ENCODE measurements at places on chromosomes 1 and 21. TPM values are rescaled to one million over a fixed set of nuclear protein-coding genes. Genes with fewer than 3 reads are reported as not detected.

- DNase-seq = no peak
These were observed 74.8 kb upstream of the LRRN2 start for GRCh38 chr1:204760350-204760749.

- no peak for DNase-seq
These were observed 5.3 kb upstream of the GPR88 start for GRCh38 chr1:100532645-100533044.

- no peak for DNase-seq
These were observed 40.3 kb downstream of the PRRX1 start for GRCh38 chr1:170704256-170704655.

Gene LPAR3
- total RNA-seq = 18.7 TPM

DNA sequence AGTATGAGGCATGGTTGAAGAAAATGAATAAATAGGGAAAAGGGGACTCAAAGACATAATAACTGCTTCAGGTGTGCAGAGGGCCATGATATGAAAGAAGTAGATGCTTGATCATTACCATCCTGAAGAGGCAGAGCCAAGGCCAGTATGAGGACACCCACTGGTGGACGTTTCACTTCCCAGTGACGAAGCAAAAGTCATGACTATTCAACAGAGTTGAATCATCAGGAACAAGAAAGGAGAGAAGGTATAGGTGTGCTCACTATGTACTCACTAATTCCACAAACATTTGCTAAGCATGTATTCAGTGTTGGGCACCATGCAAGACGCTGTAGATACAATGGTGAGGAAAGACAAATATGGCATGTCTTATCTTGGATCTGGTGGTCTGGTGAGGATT lies 319.2 kb upstream of the RUNX1 start:
- no peak for DNase-seq

DNA sequence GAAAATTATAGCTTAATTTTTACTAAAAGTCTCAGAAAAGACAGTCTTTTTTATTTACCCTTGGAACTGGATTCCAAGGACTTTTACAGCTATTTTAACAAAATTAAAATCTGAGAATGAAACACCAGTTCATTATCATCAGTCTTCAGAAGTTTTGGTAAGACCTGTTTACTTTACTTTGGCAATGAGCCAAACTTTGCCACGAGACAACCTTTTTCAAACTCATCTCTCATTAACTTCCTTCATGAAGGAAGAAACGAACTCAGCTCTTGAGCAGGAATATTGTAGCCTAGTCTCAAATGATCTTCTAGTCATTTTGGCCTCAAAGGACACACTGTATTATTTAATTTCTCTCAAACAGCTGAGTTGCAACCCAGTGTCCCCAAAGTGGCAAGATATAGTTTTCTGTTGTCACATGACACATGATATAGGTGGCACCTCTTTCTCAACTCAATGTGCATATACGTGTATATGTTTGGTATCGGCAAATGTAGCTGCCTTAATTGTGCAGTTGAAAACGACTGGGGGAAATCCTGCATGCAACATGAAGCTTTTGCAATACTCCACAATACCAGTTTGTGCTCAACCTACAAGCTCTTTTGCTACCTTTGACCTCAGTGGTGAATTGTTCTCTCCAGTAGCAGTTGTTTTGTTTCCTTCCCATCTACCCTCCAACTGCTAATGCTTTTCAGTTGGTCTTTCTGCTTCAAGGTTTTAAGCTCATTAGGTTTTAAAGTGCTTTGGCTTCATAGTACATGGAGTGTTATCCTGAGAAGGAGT lies 8.4 kb upstream of the GNG4 start:
- no peak for DNase-seq

Gene PTPRF
- total RNA-seq = 139 TPM

DNA sequence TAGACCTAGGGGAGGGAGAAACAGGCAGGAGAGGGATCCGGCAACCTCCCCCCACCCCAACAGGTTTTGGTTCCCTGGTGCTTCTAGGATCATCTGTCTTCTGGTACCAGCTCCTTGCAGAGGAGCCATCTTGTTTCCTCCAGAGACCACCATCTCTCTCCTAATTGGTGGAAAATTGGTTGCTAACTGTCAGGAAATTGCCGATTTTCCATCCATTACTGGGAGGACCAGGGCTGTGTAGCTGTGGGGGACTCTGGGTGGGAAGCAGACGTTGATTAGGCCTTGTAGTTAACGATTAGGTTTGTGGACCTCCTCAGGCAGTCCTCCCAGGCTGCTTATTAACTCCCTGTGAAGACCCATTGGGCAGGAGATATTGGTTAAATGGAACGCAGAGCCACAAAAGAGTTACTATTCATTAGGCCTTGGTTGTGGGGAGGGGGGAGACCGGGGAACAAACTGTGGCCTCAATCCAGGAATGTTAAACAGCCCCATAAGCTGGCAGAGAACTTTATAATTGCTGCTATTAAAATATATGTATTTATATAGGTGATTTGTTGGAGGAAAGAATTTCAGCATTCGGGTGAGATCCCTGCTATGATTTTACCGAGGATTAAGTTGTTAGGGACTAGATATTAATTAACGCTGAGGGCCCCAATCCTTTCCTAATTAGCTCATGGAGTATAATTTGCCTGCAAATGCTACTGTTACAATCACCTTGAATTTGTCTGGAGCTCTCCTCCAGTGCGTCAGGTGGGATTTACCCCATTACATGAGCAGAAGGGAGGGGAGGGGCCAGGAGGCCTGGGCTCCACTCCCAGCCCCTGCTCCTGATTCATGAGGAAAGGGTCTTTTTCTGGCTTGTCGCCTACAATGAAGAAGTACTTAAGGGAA lies 61.2 kb upstream of the TRABD2B start:
- DNase-seq = no peak
